ENCODE measurements at places on chromosomes 12 and 14.

GRCh38 chr12:123779551-123779950, 17.4 kb downstream of the DNAH10 start:
- DNase-seq, result no peak

DNA sequence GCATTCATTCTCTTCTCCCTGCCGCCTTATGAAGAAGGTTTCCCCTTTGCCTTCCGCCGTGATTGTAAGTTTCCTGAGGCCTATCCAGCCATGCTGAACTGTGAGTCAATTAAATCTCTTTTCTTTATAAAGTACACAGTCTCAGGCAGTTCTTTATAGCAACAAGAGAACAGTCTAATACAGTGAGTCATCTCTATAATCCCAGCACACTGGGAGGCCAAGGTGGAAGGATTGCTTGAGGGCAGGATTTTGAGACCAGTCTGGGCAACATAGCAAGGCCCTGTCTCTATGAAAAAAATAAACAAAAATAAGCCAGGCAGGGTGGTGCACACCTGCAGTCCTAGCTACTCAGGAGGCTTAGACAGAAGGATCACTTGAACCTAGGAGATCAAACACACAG, 259.9 kb downstream of the CEP128 start:
- DNase-seq, result no peak

GRCh38 chr12:42507565-42507964, 82.0 kb downstream of the PRICKLE1 start:
- no peak for DNase-seq

DNA sequence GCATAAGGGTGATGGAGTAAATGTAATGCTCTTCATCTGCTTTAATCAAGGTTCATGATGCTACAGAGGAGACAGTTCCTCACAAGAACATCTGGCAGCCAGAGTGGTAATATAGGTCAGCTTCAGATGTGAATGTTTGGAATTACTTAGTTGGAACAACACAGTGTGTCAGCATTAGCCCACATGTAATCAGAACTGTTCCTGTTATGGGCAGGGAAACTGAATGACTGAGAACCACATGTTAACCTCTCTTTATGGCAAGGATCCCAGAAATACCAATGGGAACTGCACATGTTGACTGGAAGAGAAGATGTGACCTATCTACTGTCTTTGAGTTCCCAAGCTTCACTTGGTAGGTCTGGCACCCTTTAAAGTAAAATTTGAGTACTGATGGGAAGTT, 390.1 kb upstream of the PDE3A start:
- DNase-seq, result no peak

DNA sequence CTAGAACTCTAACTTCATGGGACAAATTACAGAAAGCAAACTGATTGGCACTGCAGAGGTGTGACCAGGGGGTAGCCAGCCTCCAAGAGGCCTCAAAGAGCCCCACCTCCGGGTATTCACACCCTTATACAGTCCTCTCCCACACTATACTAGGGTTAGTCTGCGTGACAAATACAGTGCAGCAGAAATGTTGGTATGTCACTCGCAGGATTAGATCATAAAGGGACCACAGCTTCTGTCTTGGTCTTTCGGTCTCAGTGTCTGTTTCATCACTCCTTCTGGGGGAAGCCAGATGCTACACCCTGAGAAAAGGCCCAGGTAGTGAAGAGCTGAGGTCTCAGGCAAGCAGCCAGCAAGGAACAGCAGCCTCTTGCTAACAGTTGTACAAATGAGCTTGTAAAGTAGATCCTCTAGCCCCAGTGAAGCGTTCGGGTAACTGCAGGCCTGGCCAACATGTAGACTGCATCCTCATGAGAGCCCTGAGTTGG, 68.9 kb upstream of the SAV1 start:
- no peak for DNase-seq

- no peak for DNase-seq
These were observed at the start of gene PAX9 for GRCh38 chr14:36661506-36662257. TSS of gene PAX9 (plus strand) at chr14:36661860. CDS start at chr14:36662090, 230 bp downstream.

GRCh38 chr12:129550353-129550752, 353.5 kb downstream of the TMEM132D start:
- DNase-seq, result no peak

DNA sequence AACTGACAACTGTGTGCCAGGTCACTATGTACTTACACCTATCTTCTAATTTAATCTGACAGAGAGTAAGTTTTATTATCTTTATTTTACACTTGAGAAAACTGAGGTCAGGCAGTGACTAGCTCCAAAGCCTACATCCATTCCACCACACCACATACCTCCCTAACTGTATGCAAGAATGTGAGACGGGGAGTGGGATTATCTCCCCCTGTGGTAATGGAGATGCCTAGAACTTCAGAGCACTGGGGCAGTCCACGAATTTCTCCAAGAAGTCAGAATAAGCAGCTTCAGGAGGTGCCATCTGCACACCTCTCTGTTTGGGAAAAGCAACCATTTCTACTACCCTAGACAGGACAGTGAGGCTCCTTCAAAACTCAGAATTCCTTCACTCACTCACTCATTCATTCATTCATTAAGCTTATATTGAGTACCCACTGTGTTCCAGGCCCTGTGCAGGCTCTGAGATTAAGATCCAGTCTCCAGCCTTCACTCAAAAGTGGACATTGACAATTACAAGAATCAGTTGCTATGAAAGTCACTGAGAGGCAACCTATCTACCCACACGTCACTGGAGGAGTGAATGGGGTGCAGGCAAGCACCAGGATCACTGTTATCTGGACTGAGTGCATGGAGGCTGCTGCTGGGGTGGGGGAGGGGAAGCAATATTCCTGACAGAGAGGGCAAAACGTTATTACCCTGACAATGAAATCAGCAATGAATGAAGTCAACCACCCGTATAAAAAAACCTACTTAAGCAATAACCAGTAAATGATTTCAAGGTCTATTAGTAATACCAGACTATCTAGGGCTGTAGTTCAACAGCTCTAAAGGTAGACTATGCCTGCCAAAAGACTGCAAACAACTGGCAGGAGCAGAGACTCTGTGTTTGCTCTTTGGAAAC, 18.0 kb downstream of the SLC7A7 start:
- DNase-seq, result no peak

Measured in activated naive CD4-positive, alpha-beta T cell (primary cell).